ENCODE measurements at places on chromosomes 11 and 22. TPM values are rescaled to one million over a fixed set of nuclear protein-coding genes. Genes with fewer than 3 reads are reported as not detected.

- H3K27me3 ChIP-seq = peaks cover 45% of the 10 kb centered on the region
- H3K27ac ChIP-seq = no peak overlapping the region
- no peak for DNase-seq
- H3K36me3 ChIP-seq = no peaks in the 10 kb centered on the region
- H3K4me3 ChIP-seq = no peak overlapping the region
- no peaks in the 10 kb centered on the region for H3K4me1 ChIP-seq
Measured at GRCh38 chr22:28230671-28231070, 311.6 kb upstream of the PITPNB start.

DNA sequence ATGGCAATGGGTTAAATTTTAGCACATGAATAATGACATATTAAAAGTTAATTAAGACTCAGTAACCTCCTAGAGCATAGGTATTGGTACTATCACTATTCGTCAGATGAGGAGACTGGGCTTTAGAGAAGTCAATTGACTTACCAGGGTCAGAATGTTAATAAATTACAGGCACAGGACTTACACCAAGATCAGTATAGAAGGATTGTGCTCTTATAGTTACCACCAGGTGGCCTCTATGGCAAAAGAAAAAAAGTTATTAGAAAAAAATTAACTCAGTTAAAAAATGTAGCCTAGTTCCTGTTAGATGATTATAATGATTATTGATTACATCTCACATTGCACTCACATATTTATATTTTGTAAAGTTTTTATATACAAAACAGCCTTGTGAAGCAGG, 1163.7 kb downstream of the FAM181B start:
- no peak overlapping the region for H3K4me3 ChIP-seq
- no peaks in the 10 kb centered on the region for H3K27me3 ChIP-seq
- no peak for DNase-seq

POU2AF3 gene
- total RNA-seq = not detected

DNA sequence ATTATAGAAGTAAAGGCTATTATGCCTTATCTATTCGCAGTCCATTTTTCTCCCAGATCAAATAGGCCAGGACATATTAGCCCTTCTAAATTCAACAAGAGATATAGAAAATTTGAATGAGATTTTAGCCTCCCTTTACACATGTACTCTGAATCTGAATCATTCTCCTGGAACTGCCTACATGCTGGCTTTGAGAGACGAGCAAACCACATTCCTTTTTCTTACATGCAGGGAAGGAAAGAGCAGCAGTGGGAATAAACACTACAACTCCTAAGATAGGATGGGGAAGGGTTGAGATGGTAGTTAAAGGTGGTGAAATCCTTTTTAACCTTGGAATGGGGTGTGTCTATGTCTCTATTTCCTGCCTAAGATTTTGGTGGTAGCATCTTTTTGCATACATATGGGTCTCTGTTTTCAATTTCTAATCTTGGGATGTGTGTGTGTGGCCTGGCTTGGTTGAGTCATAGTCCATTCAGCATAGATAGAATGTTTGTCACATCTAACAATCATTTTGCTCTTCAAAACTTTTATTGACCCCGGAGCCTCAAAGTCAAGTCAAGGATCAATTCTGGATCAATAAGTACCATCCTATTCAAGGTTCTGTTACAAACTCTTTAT, 11.1 kb upstream of the OOSP2 start:
- H3K36me3 ChIP-seq = no peaks in the 10 kb centered on the region
- H3K4me1 ChIP-seq = no peaks in the 10 kb centered on the region
- no peak for DNase-seq
- no peak overlapping the region for H3K27ac ChIP-seq

DNA sequence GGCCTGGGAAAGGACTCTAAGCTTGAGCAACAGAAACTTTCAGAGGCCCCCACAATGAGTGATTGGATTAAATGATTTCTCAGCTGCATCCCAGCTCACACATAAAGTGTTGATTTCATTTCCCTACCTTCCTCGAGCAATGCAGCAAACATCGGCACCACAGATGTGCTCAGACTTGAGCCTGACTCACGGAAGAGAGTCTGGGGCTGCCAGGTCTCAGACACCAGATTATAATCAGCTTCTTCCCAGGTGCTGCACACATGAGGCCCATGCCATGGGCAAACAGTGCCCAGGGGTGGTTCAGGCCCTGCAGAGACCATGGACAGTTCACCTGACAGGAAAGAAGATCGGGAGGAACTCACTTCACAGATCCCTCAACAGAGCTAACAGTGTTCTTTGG, 226.6 kb upstream of the TENM4 start:
- H3K27ac ChIP-seq = no peak overlapping the region
- no peaks in the 10 kb centered on the region for H3K4me1 ChIP-seq
- DNase-seq = no peak
- H3K4me3 ChIP-seq = no peak overlapping the region
- no peaks in the 10 kb centered on the region for H3K27me3 ChIP-seq

DNA sequence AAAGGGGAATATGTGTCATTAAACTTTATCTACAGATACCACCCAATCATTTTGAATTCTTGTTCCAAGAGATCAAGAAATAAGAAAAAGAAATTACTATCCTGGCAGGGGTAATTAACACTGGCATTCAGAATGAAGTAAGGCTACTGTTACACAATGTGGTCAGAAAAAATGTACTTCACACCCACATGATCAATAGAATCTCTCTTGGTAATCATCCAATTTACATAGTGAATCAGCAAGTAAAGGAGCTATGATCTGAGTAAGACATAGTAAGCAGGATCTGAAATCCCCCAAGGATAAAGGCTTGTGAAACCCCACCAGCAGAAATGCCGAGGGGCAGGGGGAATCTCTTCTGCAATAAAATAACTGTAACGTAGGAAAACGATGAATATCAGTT, 466.5 kb downstream of the FAM181B start:
- no peaks in the 10 kb centered on the region for H3K36me3 ChIP-seq
- no peaks in the 10 kb centered on the region for H3K27me3 ChIP-seq
- H3K27ac ChIP-seq = no peak overlapping the region
- H3K4me3 ChIP-seq = no peak overlapping the region
- H3K4me1 ChIP-seq = no peaks in the 10 kb centered on the region

CAPN5 gene
- 8.6 TPM for total RNA-seq

- H3K27ac ChIP-seq = no peak overlapping the region
- H3K4me3 ChIP-seq = no peak overlapping the region
Measured at GRCh38 chr11:114256176-114256966, 39.8 kb upstream of the NNMT start.

- no peak overlapping the region for H3K27ac ChIP-seq
- H3K4me1 ChIP-seq = no peaks in the 10 kb centered on the region
- H3K36me3 ChIP-seq = no peaks in the 10 kb centered on the region
Measured at GRCh38 chr11:70872955-70873735, 379.2 kb downstream of the SHANK2 start.

DNA sequence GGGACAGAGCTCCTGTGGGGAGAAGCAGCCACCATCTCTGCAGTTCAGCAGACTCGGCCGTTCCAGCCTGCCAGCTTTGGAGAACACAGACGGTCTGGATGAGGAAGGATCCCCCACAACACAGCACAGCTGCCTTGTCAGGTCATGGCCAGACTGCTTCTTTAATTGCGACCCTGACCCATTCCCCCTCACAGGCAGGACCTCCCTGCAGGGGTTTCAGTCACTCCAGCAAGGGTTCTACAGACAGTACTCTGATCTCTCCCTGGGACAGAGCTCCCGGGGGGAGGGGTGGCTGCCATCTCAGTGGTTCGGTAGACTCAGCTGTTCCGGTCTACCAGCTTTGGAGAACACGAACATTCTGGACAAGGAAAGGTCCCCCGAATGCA, 173.5 kb downstream of the TTC28 start:
- DNase-seq = no peak
- H3K27ac ChIP-seq = no peak overlapping the region
- H3K4me1 ChIP-seq = no peaks in the 10 kb centered on the region
- H3K36me3 ChIP-seq = no peaks in the 10 kb centered on the region

- no peaks in the 10 kb centered on the region for H3K4me1 ChIP-seq
- no peak overlapping the region for H3K4me3 ChIP-seq
- H3K27me3 ChIP-seq = peaks cover 21% of the 10 kb centered on the region
- DNase-seq = peak; percentile 41
- H3K27ac ChIP-seq = no peak overlapping the region
Measured at GRCh38 chr11:20609727-20610707, 10.6 kb downstream of the SLC6A5 start.

PATE4 gene
- total RNA-seq = not detected

DNA sequence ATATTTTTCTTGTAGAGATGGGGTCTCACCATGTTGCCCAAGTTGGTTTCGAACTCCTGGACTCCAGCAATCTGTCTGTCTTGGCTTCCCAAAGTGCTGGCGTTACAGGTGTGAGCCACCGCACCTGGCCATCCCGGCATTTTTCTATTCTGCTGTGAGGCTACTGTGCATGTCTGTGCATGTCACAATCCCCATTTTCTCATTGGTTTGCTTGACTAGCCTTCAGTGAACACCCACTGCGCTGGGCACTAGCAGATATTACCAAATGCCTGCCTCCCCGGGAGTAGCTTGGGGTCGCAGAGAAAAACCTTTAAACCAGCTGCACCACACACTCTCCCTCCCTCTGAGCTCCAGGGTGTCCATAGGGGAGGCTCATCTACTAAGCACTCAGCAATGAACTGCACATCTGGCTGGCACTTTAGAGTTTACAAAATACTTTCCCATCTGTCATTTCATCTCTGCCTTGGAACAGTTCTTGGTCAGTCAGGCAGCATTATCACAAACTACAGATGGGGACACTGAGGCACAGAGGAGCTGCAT, 4.9 kb downstream of the CSNK1E start:
- DNase-seq = no peak
- H3K27ac ChIP-seq = 0 out of 2 replicates have a peak overlapping the region, but pooled peaks have one; percentile 5
- H3K27me3 ChIP-seq = no peaks in the 10 kb centered on the region
- peaks cover 36% of the 10 kb centered on the region for H3K36me3 ChIP-seq
- H3K4me3 ChIP-seq = no peak overlapping the region

EPS8L2 gene
- 157 TPM for total RNA-seq

DNA sequence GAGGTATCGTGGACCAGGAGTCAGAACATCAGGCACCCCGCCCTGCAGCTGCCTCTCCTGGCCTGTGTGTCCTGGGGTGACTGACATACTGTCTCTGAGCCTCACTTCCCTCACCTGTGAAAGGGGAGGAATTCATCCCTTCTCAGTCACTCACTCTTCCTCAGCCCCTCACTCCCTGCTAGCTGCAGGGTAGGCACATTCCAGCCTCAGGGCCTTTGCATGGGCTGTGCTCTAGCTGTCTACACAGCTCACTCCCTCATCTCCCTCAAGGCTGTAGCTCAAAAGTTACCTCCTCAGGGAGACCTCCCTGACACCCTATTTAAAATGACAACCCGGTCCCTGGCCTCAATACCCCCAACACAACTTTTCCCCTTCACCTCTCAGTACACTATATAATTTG, 2.5 kb downstream of the TP53I11 start:
- peaks cover 15% of the 10 kb centered on the region for H3K4me1 ChIP-seq
- DNase-seq = no peak
- no peaks in the 10 kb centered on the region for H3K36me3 ChIP-seq
- no peak overlapping the region for H3K27ac ChIP-seq

PRR33 gene
- total RNA-seq = not detected

- no peak overlapping the region for H3K27ac ChIP-seq
- no peak for DNase-seq
- peaks cover 12% of the 10 kb centered on the region for H3K4me1 ChIP-seq
- H3K27me3 ChIP-seq = no peaks in the 10 kb centered on the region
Measured at GRCh38 chr11:64028398-64029115, 7.2 kb upstream of the FLRT1 start.

DNA sequence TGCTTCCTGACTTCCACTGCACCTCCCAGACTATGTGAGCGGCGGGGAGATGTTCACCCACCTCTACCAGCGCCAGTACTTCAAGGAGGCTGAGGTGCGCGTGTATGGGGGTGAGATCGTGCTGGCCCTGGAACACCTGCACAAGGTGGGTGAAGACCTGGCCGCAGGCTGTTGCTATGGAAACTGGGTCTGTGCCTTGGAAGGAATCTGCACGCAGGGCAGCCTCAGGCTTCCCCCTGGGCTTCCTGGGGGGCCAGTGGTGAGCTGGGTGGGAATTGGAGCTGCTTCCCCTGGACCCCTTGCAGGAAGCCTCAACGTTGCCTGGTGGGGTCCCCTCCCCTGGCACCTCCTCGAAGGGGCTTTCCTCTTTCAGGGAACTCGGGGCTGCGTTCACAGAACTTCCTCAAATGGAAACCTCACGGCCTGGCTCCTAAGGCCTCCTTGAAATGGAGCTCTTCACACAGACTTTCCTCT, 1.5 kb downstream of the RPS6KA4 start:
- peaks cover 27% of the 10 kb centered on the region for H3K4me1 ChIP-seq
- no peak overlapping the region for H3K27ac ChIP-seq
- no peaks in the 10 kb centered on the region for H3K27me3 ChIP-seq
- no peak overlapping the region for H3K4me3 ChIP-seq

- H3K36me3 ChIP-seq = no peaks in the 10 kb centered on the region
- no peak overlapping the region for H3K27ac ChIP-seq
- H3K27me3 ChIP-seq = peaks cover 26% of the 10 kb centered on the region
- H3K4me3 ChIP-seq = no peak overlapping the region
- no peak for DNase-seq
- H3K4me1 ChIP-seq = peaks cover 5% of the 10 kb centered on the region
Measured at GRCh38 chr11:6646071-6646470, 9.5 kb downstream of the DCHS1 start.

DNA sequence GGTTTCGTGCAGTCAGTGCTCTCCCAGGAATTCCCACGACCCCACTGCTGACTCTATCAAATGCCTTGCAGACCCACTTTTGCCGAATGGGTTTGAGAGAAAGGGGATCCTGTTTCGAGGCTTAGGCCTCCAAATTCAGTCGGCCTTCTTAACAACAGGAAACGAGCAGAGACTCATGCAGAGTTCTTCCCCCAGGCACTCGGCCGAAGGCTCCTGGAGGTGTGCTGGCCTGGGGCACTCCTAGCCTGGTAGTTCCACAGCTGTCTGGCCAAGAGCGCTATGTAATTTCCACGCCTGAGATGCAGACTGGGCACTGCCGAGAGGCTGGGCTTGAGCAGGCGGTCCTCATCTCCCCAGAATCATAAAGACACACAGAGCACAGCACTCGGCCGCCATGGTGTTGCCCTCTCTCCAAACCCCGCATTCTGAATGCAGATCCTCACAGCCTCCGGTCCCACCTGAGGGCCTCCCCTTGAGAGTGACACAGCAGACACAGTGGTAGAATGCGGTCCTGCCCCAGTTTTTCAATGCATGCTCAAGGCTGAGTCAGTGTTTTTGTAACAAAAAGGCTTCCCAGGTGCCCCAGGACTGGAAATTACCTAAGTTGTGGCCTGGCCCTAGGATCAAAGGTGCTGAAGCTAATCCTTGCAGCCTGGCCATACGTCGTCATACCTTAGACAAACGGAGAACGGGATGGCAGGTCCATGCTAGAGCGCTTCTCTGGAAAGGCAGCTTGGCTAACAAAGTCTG, 30.2 kb upstream of the BID start:
- H3K27me3 ChIP-seq = no peaks in the 10 kb centered on the region
- no peak overlapping the region for H3K4me3 ChIP-seq
- H3K4me1 ChIP-seq = no peaks in the 10 kb centered on the region
- H3K27ac ChIP-seq = no peak overlapping the region

GRCh38 chr22:45587638-45588505, 83.8 kb upstream of the ATXN10 start:
- H3K27ac ChIP-seq = no peak overlapping the region
- H3K36me3 ChIP-seq = no peaks in the 10 kb centered on the region

Data from HCT116 (cell line).